Activated CD4-positive, alpha-beta T cell treated with anti-CD3 and anti-CD28 coated beads, Interleukin-2, amount 50 U/mL, for 1 hour (primary cell): ENCODE measurements at places on chromosomes 11 and 22.

DNA sequence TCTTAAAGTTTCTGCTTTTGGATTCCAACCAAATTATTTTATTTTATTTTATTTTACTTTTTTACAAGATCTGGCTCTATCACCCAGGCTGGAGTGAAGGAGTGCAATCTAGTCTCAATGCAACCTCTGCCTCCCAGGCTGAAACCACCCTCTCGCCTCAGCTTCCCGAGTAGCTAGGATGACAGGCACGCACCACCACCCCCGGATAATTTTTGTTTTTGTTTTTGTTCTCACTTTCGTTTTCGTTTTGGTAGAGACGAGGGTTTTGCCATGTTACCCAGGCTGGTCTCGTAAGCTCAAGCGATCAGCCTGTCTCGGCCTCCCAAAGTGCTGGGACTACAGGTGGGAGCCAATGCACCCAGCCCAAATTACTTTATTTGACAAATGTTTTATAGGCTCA is 219.8 kb downstream of the ETS1 start:
- no peak for DNase-seq

- DNase-seq, result no peak
Observed at GRCh38 chr22:18095101-18095805, 15.4 kb upstream of the TUBA8 start.

DNA sequence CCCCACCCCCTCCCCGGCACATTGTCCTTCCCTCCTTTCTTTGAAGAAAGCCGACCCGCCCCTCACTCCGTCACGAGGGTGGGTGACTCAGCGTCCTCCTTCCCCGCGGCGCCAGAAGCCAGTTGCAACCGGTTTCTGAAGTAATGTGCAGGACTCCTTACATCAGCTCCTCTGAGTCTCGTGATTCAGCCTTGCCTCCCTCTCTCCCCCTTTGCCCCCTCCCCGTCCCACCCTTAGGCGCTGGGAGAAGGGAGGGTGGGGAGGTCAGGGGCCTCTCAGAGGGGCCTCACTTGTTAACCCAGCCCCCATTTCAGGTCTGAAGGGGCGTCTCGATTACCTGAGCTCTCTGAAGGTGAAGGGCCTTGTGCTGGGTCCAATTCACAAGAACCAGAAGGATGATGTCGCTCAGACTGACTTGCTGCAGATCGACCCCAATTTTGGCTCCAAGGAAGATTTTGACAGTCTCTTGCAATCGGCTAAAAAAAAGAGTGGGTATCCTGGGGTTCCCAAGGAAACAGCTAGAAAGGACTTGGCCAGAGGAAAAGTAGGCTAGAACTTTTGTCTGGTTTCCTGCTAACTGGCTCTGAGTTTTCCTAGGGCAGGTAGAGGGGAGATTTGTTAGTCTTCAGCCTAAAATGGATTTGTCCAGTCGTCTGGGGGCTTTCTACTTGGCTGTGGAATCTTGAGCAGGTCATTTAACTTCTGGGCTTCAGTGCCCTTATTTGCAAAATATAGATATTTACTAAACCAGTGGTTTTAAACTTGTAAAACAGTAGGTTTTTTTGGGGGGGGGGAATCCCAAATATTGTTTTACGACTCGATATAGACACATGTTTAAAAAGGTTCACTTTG is 1.1 kb downstream of the SLC3A2 start:
- peak; percentile 92 for DNase-seq

- DNase-seq, result no peak
Observed at GRCh38 chr11:123924027-123924426, 15.4 kb upstream of the OR4D5 start.

GRCh38 chr11:61075891-61076290 is 26.4 kb upstream of the CD5 start:
- no peak for DNase-seq

- no peak for DNase-seq
Observed at GRCh38 chr11:3055891-3056290, 1.3 kb downstream of the CARS1 start.

- no peak for DNase-seq
Observed at GRCh38 chr11:116175707-116176106, 597.1 kb downstream of the BUD13 start.

GRCh38 chr22:41899110-41899509 is 15.8 kb downstream of the SHISA8 start:
- DNase-seq, result no peak

- DNase-seq, result no peak
Observed at GRCh38 chr22:34068001-34068400, 147.7 kb upstream of the LARGE1 start.

DNA sequence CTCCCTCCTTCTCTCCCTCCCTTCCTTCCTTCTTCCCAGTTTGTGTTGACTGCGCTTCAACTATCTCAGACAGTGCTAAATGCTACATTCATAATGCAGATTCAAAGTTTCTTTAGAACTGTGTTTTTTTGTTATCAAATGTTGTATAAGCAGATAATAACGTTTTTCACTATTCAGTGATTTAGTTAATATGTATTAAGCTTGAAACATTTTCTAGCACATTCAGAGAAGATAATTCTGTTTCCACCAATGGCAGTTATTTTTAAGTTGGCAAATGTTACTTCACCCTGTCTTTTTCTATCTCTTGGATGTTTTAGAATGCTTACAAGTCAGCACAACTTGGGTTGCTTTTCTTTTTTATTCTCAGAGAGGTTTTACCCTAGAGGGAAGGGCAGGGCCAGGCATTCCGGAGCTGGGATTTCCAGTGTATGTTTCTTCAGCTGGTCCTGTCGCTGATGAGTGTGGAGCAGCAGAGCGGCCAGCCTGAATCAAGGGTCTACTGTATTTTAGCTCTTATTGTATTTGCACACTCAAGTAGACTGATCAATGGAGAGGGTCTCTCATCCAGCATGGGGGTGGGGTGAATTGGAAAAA is 162.3 kb upstream of the ARHGAP20 start:
- DNase-seq, result no peak

DNA sequence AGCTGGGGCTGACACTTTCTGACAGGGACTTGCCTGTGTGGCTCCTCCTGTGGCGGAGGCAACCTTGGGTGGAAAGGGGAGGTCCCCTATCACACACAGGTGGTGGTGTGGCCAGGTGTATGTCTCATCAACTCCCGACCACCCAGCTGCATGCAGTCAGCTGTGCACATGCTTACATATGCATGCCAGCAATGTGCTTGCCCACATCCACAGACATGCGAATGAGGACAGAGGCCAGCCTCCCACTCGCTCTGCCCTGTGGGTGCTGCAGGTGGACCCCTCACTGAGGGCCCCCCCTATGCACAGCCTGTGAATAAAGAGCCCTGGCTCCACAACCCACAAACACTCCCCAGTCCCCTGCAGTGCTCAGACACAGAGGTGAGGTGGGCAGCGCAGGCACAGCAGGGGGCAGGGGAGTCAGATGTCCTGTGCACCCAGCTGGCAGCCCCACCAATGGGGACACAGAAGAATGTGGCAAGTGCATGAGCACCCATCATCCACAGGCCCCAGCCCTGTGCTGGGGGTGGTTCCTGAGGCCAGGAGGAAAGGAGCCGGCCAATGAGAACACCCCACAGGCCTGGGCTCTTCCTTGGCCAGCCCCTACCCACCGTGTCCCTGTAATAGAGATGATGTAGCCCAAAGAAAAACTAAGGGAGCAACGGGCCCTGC is 9.5 kb downstream of the GNB1L start:
- no peak for DNase-seq

GRCh38 chr11:76501526-76502202 is 56.8 kb downstream of the EMSY start:
- DNase-seq, result no peak
